A375 (cell line): ENCODE measurements at places on chromosomes 6 and 20. TPM values are rescaled to one million over a fixed set of nuclear protein-coding genes. Genes with fewer than 3 reads are reported as not detected.

Gene TTK
- 21.3 and 23.1 TPM in 2 replicates for total RNA-seq

Gene DACT2
- total RNA-seq = not detected in 2 replicates

Gene TGM3
- total RNA-seq = not detected in 2 replicates

Gene SNAP25
- total RNA-seq = 0.34 and 0.64 TPM in 2 replicates

Gene PAX1
- total RNA-seq = not detected in 2 replicates

Gene UBD
- 0.40 and 1.4 TPM in 2 replicates for total RNA-seq

Gene PROKR2
- not detected in 2 replicates for total RNA-seq

Gene PTCRA
- total RNA-seq = not detected in 2 replicates

Gene BPIFB2
- total RNA-seq = not detected in 2 replicates

Gene PSMF1
- total RNA-seq = 36.2 and 37.6 TPM in 2 replicates

Gene LIME1
- 9.4 and 12.6 TPM in 2 replicates for total RNA-seq

Gene SOX18
- 0.72 and 1.2 TPM in 2 replicates for total RNA-seq

Gene SIRPA
- 5.5 and 6.8 TPM in 2 replicates for total RNA-seq

Gene APOBEC2
- not detected in 2 replicates for total RNA-seq

Gene POU5F1
- total RNA-seq = 0.21 TPM in 1 of 2 replicates, not detected in the other

Gene TINAG
- total RNA-seq = not detected in 2 replicates

Gene CLDN20
- total RNA-seq = 0.11 TPM in 1 of 2 replicates, not detected in the other

Gene SAMD3
- 0.19 and 0.64 TPM in 2 replicates for total RNA-seq

Gene PACRG
- not detected in 2 replicates for total RNA-seq

Gene RNF182
- 4.3 and 5.2 TPM in 2 replicates for total RNA-seq

Gene STMND1
- not detected in 2 replicates for total RNA-seq

Gene BEND3
- 2.7 and 2.9 TPM in 2 replicates for total RNA-seq

Gene WFDC12
- not detected in 2 replicates for total RNA-seq

Gene SAPCD1
- total RNA-seq = 13.0 and 13.2 TPM in 2 replicates

Gene FAM162B
- not detected in 2 replicates for total RNA-seq

Gene PRR3
- total RNA-seq = 9.2 and 15.1 TPM in 2 replicates

Gene IL17A
- not detected in 2 replicates for total RNA-seq

Gene VGLL2
- total RNA-seq = 0.58 and 0.94 TPM in 2 replicates

Gene EPHA7
- total RNA-seq = 3.6 and 5.9 TPM in 2 replicates

Gene IMPG1
- total RNA-seq = not detected in 2 replicates

Gene CNKSR3
- total RNA-seq = 2.3 and 3.9 TPM in 2 replicates

Gene TBX18
- total RNA-seq = 11.1 and 11.8 TPM in 2 replicates

Gene C6orf58
- total RNA-seq = not detected in 2 replicates

Gene HEY2
- total RNA-seq = 2.0 and 2.6 TPM in 2 replicates

Gene PLA2G7
- 1.7 and 2.5 TPM in 2 replicates for total RNA-seq

Gene EDN1
- total RNA-seq = 0.38 and 0.48 TPM in 2 replicates

Gene PI16
- total RNA-seq = not detected in 2 replicates

Gene ZNF391
- total RNA-seq = 1.2 and 3.7 TPM in 2 replicates

Gene C6orf52
- 0.34 and 0.82 TPM in 2 replicates for total RNA-seq

Gene MRPL18
- total RNA-seq = 88.8 and 92.5 TPM in 2 replicates

Gene COL21A1
- total RNA-seq = 0.13 and 0.53 TPM in 2 replicates

Gene PGC
- not detected in 2 replicates for total RNA-seq

Gene SYNDIG1
- total RNA-seq = 0.03 TPM in 1 of 2 replicates, not detected in the other

Gene SGK2
- 0.05 TPM in 1 of 2 replicates, not detected in the other for total RNA-seq

Gene CTAGE9
- total RNA-seq = not detected in 2 replicates

Gene SDC4
- total RNA-seq = 95.3 and 111 TPM in 2 replicates

Gene SIRPG
- 0.27 TPM in 1 of 2 replicates, not detected in the other for total RNA-seq

Gene NHSL1
- total RNA-seq = 27.5 and 34.3 TPM in 2 replicates

Gene OR2H2
- total RNA-seq = not detected in 2 replicates

Gene SPAG4
- total RNA-seq = 11.2 and 13.6 TPM in 2 replicates

Gene NKAIN2
- not detected in 2 replicates for total RNA-seq

Gene CDH26
- total RNA-seq = 0.24 and 0.94 TPM in 2 replicates

Gene HLA-DRB5
- 40.7 and 40.9 TPM in 2 replicates for total RNA-seq

Gene HLA-DQA2
- total RNA-seq = 3.1 and 3.8 TPM in 2 replicates

Gene NTSR1
- 3.6 and 4.1 TPM in 2 replicates for total RNA-seq
